Dermis blood vessel endothelial cell (primary cell): ENCODE measurements at places on chromosomes 7 and 10.

DNA sequence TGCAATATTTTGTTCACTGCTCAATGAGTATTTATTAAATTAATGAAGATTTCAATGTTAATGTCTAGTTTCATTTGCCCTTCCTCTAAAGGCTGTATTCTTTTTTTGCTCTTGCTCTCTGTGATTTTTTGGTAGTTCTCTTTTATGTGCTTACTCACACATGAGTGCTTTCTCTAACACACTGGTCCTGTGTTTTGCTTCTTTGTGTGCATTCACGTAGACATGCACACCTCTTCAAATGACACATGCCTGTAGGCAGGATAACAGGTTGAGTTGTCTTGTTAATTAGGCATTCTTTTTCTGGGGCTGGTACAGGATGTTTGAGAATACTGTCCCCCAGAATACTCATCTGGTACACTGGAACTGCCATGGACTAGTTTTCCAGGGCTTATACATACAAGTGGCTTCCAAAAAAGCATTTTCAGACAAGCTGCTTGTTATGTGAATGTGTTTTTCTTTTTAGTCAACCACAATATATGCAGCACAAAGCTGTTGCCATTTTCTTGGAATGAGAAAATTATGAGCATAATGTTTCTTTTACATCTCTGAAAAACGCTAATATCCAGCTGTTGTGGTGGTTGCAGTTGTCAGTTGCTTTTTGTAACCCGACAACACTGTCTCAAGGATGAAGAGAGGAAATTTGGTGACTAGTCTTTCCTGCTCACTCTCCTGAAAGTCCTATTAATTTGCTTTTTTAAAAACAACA, 416.4 kb downstream of the AUTS2 start:
- DNase-seq = no peak

- DNase-seq = no peak
Measured at GRCh38 chr10:118107541-118107940, 60.8 kb upstream of the RAB11FIP2 start.

DNA sequence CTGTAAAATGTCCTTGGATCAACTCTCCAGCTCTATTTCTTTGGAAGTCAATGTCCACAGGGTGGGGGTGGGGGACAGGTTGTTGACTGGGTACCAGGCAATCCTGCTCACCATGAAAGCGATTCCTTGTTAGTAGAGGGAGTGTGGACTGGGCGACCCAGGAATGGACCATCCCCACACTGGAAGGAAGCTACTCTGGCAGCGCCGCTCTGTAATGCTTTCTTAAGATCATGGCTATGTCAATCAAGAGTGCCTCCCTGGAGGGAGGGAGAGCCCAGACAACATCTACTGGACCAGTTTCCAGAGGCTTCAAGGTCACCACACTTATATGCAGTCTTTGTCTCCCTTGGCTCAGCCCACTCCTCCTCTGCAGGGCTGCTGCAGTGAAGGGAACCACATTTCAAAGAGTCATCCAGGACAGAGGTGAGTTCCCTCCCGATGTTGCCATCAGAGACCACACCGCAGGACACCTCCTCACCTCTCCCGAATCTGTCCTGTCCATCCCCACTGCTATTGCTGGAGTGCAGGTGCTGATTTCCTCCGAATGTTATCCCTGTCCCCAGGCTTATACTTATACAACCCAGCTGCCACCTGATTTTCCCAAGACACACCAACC, 6.9 kb downstream of the GIMAP5 start:
- DNase-seq = no peak

DNA sequence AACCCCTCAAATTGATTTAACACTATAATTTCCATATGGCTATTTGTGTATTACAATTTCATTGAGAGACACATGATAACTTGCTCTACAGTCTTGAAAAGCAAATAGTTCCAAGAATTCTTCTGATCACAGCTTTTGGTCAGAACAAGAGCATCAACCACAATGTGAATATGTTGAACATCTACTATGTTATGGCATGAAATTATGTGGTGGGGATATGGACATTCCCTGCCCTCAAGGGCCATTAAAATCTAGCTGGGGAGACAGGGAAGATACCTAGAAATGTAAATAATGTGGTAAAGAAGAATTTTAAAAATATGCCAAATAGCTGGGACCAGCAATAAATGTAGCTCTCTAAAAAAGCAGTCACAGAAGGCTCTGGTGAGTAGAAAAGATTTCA, 262.2 kb downstream of the FZD1 start:
- DNase-seq = no peak

GRCh38 chr10:123552760-123553554, 113.2 kb upstream of the GPR26 start:
- no peak for DNase-seq

DNA sequence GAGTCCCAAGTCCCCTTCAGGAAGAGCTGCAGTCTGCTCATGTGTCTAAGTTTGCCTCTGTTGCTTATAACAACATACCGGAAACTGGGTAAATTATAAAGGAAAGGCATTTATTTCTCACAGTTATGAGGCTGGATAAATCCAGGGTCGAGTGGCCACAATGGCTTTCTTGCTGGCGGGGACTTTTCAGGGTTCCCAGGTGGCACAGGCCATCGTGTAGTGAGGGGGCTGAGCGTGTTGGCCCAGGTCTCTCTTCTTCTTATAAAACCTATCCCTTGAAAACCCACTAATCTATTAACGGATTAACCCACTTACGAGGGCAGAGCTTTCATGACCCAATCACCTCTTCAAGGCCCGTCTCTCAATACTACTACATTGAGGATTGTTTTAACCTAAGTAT, 8.7 kb downstream of the VIPR2 start:
- DNase-seq = no peak

DNA sequence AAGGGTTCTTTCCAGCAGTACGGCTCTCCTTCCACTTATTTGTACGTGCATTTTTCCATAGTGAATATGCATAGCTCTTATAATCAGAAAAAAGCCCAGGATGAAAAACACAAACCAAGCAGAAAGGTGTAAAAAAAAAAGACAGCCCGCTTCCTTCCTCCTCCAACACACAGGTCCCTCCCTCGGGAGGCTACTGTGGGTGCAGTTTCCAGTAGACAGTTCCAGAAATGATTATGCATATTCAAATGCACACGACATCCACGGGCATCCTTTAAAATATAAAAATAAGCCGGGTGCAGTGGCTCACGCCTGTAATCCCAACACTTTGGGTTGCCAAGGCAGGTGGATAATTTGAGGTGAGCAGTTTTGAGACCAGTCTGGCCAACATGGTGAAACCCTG, 59.9 kb downstream of the TNRC18 start:
- DNase-seq = no peak
